ENCODE measurements at places on chromosomes 7 and 10. TPM values are rescaled to one million over a fixed set of nuclear protein-coding genes. Genes with fewer than 3 reads are reported as not detected.

- no peak for DNase-seq
These were observed 30.7 kb upstream of the EPC1 start for GRCh38 chr10:32377458-32378259.

GRCh38 chr10:122052701-122053100 lies 63.7 kb downstream of the TACC2 start:
- DNase-seq = no peak

DNA sequence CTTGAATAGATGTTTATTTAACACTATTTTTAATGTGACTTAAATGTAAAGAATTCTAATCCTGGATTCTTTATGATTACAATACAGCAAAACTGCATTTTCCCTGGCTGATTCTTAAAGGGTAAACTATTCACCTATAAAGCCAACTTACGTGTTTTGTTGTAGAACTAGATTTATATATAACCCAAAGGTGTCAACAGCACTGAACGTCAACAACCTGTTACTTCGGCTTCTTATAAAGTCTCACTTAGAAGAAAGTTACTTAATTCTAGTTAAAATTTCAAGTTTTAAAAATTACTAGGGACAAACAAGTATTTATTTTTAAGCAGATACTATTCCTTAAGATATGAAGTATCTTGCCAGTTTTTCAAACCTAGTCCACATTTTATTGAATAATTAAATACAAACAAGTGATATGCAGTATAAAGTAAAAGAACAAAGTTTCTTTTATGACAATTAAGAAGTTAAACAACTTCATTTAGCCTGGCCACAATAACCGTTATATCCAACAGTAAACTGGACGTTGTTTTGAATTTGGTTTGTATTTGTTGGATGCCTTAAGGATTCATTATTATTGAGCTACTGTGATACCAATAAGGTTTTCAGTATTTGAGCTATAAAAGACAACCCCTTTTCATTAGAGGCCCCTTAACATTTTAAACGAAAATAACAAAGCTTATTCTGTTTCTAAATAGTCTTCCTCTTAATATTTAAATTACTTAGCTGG lies 83.1 kb downstream of the SNX10 start:
- DNase-seq = no peak

GRCh38 chr7:131307627-131308026 lies 20.0 kb upstream of the MKLN1 start:
- DNase-seq = no peak

Gene PRF1
- 1.2 TPM for total RNA-seq

Gene TCF7L2
- total RNA-seq = 11.7 TPM

Gene DDIT4
- total RNA-seq = 22.6 TPM

DNA sequence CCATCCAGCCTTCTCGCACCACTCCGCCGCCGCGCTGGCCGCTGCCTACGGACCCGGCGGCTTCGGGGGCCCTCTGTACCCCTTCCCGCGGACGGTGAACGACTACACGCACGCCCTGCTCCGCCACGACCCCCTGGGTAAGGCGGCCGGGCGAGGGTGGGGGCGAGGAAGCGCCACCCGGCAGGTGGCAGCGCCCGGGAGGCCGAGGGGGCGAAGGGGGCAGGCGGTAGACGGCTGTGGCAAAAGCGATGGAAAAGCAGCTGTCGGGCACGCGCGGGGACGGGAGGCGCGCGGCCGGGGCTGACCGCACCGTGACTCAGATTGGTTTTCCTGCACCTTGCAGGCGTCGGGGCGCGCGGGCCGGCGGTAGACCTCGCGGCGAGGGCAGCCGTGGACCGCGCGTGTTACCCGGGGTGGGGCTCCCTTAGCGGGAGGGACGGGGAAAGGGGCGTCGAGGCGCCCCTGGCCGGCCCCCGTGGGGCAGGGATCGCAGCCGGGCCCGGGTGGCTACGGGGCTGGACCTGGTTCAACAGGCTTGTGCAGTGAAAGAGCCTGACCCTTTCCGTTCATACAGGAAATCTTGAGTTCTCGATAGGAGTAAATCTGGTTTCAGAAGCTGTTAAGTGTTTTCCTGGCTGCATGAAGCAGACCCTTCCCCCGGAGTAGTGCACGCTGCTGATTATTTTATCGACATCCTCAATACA lies 608 bp downstream of the HHEX start:
- DNase-seq = peak; percentile 90

Gene DNAJC12
- total RNA-seq = 4.0 TPM

DNA sequence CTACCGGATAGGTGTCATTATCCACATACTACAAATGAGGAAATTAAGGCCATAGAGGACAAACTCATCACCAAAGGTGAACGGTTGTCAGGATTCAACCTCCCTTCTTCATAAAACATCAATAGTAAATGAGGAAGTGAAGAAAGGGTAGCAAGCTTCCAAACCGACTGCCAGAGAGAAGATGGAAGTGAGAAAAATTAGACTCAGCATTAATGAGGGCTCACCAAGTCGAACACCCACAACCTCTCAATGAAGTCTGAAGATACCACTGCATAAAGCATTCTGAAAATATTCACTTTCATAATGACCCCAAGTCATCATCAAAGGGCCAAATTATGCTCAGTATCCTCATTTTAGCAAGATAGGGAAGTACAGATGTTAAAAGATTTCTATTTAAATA lies 29.6 kb downstream of the ABCB4 start:
- no peak for DNase-seq

- no peak for DNase-seq
These were observed 21.7 kb downstream of the AMZ1 start for GRCh38 chr7:2709553-2710285.

Gene ACBD5
- total RNA-seq = 59.5 TPM

GRCh38 chr10:119401671-119402395 lies 140.7 kb downstream of the RGS10 start:
- no peak for DNase-seq

DNA sequence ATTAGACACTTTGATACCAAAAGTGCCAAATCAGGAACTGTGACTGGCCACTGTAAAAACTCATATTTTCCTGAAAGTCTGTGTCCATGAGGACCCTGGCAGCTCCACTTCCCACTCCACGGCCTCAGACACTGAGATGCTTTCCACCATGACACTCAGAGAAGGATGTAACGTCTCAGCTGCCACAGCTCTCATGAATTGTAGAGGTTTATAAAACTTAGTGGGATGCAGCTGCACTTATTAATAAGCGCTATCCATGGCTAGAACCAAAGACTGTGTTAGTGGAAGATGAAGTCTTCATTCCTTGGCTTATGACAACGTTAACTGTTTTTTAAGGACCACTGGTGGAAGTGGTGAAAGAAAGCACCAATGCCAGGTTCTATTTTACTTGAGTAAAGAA lies 121.0 kb downstream of the ITIH5 start:
- DNase-seq = no peak

GRCh38 chr7:157745721-157746709 lies 409.2 kb downstream of the DNAJB6 start:
- DNase-seq = no peak

DNA sequence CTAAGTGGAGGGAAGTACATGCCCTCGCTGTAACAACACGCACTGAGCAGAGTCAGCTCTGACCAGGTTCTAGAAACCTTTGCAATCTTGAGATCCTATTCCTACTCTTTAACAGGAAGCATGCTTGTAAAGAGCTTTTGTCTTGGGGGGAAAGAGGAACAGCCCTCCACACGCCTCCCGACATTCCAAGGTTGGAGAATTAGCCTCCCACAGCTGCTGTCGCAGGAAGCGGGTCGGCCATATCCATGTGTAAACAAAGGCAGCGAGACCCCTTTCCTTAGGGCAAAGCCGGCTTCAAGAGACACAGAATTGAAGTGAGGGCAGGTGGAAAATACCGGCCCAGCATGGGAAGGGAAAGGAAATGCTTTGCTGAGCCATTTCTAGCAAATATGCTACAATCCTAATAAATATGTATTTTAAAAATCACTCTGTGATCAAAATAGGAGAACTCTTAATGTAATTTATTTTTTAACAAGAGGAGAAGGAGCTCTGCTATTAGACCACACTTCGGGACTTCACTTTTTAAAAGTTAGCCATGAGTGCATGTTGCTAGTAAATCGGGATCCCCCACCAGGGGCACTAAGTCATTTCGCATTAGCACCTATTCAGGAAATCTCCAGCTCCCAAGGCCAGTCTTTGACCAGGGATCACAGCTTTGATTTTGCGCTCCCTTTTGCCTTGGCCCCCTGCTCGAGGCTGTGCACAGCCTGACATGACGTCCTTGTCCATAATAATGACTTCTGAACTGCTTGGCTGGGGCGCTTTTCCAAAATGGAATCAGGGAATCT lies 55.9 kb downstream of the FAM204A start:
- DNase-seq = no peak

Gene ITIH2
- not detected for total RNA-seq

DNA sequence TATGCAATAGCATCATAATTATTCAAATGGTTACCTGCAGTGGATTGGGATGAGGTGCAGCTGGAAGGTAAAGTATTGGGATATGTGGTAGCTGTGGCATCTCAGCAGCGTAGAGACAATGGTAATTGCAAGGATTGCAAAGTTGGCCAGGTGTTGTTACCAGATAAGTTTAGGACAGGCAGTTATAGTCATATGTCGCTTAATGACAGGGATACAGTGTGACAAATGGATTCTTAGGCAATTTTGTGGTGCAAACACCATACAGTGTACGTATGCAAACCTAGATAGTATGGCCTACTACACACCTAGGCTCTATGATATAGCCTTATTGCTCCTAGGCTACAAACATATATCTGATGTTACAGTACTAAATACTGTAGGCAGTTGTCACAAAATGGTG lies 163.5 kb upstream of the LYZL2 start:
- no peak for DNase-seq

DNA sequence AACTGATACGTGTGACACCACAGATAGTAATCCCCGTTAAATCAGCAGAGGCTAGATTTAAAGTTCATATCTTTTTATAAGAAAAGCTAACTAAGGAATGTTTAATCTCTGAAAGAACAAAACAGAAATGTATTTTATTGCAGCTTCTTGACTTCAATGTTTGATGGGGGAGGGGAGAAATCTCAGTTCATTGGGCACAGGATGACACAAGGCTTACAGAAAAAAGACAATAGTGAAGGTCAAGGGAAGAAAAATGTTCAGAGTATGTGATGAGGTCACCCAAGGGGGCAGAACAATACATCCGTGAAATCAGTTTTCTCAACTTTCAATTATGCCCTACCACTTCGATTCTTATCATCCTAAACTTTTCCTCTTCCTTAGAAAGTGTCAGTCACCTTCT lies 102.9 kb downstream of the ELAPOR2 start:
- DNase-seq = no peak

DNA sequence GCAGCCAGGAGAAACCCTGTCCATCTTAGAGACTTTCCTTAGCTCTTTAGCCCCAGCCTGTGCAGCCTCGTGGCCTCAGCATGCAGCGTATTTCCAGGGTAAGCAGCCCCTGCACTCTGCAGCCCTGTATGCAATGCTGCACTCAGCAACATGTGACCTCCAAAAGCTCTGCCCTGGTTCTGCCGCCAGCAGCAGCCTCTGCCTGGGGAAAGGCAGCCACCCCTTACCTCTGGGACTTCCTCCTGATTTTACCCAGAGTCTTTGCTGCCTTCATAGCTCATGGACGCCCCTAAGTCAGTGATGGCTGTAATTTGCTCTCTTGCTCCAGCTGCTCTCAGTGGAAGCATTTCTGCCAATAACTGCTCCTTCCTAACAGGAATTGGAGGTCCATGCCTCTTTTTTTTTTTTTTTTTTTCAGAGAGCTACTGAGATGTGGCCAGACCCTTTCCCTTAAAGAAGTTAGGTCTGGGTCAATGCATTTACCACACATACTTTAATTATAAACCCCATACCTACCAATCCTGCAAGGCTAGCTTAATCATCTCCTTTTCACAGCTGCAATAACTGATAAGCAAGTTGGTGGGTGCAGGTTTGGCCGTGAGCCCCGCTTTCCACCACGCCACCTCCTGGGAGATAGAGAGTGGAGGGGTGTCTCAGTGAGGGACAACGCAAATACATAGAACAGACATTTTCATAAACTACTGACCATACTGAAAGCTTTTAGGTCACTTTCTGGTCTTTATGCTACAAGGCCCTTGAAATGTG lies 71.7 kb downstream of the RAMP3 start:
- DNase-seq = no peak

Gene FXYD4
- total RNA-seq = not detected

Gene EXOC4
- 30.8 TPM for total RNA-seq

- no peak for DNase-seq
These were observed 377.6 kb downstream of the MDFIC start for GRCh38 chr7:115299397-115300037.

- no peak for DNase-seq
These were observed 174.2 kb upstream of the NPS start for GRCh38 chr10:127374901-127375300.

- no peak for DNase-seq
These were observed 266.6 kb downstream of the DGKB start for GRCh38 chr7:14635955-14636354.

DNA sequence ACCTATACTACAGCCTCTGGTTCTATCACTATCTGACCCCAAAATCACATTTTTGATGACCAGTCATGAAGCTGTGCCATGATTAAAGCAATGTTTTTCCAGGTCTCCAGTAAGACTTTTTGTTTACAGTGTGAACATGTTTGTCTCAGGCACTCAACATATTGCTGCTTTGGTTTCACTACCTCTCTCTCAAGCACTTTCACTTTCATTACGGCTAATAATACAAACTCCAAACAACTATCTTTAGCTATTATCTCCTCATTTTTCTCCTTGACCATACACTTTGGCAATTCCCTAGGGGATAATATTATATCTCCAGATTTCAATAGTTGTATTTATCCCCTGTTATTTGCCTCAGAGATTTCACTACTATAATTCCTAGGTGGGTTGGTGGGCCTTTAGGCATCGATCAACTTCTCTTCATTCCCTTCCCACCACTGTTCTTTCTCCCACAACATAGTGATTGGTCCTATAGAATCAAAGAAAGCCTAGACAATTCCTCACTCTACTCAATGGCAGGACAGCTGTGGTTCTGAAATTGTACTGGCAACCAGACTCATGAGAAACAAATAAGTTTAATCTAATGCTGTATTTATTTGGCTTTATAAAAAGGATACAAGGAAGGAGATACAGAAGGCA lies 261.4 kb upstream of the ZWINT start:
- no peak for DNase-seq

Gene TUBB8
- total RNA-seq = not detected

DNA sequence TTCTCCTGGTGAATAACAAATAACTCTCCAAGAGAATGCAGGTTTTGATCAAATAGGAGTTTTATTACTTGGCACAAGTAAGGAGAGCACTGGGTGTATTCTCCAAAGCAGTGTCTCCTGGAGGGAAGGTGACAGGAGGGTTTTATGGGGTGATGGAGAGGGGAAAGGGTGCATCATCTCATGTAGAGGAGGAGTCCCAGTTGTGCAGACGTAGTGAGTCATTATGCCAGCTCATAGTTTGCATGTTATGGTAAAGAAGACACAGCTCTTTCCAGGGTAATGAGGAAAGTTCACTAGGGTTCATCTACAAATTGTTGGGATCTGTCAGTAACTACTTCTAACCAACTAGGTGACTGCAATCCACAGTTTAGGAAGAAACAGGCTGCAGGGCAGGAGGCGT lies 347.9 kb upstream of the MEOX2 start:
- no peak for DNase-seq

Gene CASP2
- 12.6 TPM for total RNA-seq

- DNase-seq = no peak
These were observed 15.8 kb downstream of the MET start for GRCh38 chr7:116687801-116688201.

Gene WEE2
- total RNA-seq = not detected

- no peak for DNase-seq
These were observed 19.7 kb downstream of the DNAJC12 start for GRCh38 chr10:67818323-67818722.
